ENCODE measurements at places on chromosomes 1 and 21.
A peak's percentile ranks its signal among the peaks of the same experiment; 100 is the strongest.

DNA sequence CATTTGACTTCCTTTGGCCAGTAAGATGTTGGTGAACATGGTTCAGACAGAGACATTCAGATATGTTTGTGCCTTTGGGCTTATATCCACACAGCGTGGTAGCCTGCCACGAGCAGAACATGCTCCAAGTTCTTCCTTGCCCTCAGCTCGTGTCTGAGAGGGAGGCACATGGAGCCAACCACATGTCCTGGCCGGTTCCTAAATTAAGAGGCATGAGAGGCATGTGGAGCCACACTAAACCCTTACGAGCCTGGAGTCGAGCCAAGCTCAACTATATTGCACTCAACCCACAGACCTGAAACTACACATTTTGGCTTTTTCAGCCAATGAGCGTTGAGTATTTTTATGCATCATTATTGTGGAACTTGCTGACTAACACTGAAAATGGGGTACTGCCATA is 133.7 kb upstream of the KCNK1 start:
- no peak for DNase-seq

- no peak for DNase-seq
Observed at GRCh38 chr1:154578058-154578418, 10.5 kb downstream of the CHRNB2 start.

DNA sequence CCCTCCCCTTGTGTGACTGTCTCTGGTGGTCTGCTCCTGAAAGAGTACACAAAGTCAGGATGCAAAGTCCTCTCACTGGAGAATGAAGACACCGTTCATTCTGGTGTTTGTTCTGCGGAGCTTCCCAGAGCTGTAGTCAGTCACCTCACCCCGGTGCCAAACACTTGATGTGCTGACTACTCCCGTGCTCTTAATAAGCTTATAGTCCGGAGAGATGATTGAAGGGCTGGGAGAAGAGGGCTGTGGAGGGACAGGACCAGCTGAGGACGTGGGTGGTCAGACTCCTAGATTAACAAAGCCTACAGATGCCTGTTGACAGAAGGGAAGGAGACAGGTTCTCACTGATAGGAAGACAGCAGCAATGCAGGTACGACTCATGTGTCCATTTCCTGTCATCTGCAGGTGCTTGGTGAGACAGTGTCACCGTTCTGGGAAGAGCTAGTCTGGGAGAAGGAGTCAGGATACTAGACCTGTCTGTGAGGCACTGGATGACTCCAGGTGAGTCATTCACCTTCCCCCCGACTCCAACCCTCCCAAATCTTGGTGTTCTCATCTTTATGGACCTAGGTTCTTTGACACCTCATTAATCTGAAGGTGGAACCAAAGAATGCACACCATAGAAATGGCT is 40.4 kb upstream of the LRRN2 start:
- DNase-seq, result no peak

DNA sequence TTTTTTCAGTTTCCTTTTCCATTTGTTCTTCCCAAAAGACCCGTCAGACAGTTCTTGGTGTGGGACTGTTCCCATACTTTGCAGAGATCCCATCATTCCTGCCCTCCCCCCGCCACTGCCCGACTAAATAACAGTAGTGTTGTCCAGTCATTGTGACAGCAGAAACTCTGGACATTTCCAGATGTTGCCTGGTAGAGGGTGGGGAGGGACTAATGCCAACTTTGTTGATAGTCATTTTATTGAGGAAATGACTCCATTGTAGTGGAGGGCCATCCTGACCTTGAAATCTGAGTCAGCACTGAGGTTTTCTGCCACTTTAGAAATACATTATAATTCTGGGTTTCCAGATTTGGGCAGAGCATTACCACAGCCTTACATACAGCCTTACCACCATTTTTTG is 85.4 kb downstream of the CEP350 start:
- no peak for DNase-seq

DNA sequence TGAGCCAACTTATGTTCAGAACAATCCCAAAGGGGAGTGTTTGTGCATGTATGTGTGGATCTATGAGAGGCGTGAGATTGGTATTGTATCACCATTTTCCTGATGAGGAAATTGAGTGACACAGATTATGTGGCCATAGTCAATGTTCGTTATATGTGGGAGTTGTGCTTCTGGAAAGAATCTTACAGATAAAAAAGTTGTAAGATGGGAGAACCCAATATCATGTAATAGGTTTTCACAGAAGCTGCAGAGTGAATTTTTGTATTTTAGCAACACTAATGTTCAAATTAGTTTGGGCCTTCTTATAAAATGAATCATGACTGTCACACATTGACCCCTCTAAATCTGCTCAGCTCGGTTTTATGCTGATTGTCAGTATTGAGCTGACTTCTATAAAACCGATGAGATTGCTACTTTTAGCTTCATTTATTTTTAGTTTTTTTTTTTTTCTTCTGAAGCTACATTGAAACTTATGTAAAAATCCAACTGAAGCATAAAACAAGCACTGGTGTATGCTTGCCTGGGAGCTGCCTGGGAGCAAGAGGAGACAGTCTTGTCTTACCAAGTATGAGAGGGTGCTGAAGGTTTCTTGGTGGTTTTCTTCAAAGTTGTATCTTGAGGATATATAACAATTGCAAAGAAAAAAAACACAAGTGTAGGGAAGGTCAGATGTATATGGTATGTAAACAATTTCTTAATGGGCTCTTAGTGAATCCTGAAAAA is 4.1 kb downstream of the RWDD3 start:
- no peak for DNase-seq

- DNase-seq, result no peak
Observed at GRCh38 chr1:220385158-220385557, 112.9 kb upstream of the RAB3GAP2 start.

GRCh38 chr1:207034208-207034607 is 1.7 kb upstream of the C1orf116 start:
- DNase-seq, result no peak

DNA sequence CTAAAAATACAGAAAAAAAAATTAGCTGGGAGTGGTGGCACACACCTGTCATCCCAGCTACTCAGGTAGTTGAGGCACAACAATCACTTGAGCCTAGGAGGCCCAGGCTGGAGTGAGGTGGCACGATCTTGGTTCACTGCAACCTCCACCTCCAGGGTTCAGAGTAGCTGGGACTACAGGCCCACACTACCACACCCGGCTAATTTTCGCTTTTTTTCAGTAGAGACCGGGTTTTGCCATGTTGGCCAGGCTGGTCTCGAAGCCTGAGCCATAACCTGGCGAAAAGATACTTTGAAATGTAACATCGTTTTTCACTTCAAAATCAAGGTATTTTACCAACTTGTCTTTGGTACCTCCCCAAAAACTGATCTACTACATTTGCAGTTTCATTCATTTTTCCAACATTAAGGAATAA is 6.1 kb downstream of the GAS5 start:
- peak; percentile 59 for DNase-seq

DNA sequence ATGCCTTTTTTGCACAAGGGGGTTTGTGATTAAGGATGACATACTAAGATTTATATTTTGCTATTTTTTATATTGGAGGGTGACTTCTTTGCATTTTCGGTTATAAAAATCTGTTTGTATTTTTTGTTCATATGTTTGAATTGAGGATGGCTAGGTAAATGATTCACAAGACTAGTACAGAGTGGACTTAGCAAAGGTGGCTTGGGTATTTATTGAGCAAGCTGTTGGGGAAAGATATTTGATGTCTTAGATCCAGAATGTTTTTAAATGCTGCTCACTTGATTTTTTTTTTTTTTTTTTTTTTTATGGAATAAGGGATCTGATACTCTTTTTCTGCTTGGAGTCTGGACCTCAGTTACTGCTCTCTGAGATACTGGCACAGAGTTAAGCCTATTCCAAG is 100.6 kb downstream of the DNM3 start:
- DNase-seq, result no peak

- no peak for DNase-seq
Observed at GRCh38 chr1:164780863-164781262, 221.9 kb downstream of the PBX1 start.

GRCh38 chr1:66764994-66765578 is 12.8 kb downstream of the DYNLT5 start:
- peak; percentile 18 for DNase-seq

- DNase-seq, result no peak
Observed at GRCh38 chr1:190001187-190001586, 476.5 kb downstream of the BRINP3 start.

- no peak for DNase-seq
Observed at GRCh38 chr1:196324345-196324744, 283.9 kb downstream of the KCNT2 start.

DNA sequence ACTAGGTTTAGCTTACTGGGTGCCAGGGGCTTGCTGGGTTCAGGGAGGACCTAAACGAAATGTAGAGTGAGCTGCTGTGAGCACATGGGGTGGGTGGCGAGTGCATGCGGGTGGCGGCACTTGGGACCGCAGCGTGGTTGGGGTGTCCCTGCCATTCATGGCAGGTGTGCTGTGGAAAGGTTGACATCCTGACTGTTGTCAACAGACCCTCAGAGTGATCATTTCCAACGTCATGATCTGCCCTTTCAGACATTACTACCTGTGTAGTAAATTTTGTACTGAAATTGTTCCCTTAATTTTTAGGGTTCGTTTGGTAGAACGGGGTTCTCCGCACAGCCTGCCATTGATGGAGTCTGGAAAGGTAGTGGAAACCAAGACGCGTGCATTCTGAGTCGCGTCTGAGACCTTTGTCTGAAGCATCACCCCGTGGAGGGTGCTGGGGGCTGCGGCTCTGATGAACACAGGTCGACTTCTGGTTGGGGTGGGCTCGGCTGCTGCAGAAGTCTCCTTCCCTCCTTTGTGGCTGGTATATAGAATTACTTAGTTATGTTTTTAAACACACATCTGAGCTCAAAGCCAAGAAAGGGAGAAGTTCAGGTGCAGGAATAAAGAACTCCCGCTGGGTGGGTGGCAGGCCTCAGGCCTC is 43.3 kb downstream of the S100B start:
- DNase-seq, result no peak

- DNase-seq, result no peak
Observed at GRCh38 chr1:95308276-95309030, 74.4 kb downstream of the RWDD3 start.

- no peak for DNase-seq
Observed at GRCh38 chr1:13517193-13517812, 3.5 kb upstream of the LRRC38 start.

GRCh38 chr1:23908453-23909341 is 4.5 kb downstream of the CNR2 start:
- DNase-seq, result no peak

DNA sequence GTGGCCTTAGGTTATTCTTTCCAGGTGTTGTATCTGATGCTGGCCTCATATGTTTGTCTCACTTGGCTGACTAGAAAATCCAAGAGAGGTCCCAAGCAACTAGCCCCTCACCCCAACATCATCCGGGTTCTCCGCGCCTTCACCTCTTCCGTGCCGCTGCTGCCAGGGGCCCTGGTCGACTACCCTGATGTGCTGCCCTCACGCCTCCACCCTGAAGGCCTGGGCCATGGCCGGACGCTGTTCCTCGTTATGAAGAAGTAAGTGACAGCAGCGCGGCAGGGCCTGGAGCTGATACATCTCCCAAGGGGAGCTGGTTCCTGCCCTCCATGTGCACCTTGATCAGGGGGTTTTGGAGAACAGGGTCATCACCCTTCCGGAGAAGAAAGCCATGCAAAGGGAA is 11.2 kb downstream of the PINK1 start:
- DNase-seq, result no peak

- DNase-seq, result peak; percentile 84
Observed at GRCh38 chr1:31155216-31155806, 84.4 kb downstream of the NKAIN1 start.

DNA sequence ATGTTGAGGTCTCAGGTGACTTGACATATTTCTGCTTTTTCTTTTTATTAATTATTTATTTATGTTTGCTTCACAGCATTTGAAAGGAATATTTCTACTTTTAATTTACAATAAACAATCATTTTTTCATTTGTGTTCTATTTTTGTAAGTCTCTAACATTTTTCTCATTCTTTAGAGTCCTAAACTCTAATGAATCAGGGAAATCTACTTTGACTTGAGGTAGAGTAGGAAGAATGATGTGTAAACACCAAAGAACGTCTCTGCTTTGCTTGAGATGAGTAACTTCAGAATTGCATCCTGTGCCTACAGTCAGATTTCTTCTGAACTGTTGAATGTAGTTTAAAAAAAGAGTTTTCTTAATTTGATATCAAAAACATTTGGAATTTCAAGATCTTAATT is 65.2 kb downstream of the CNST start:
- no peak for DNase-seq

GRCh38 chr21:42587036-42587435 is 66.4 kb upstream of the PDE9A start:
- DNase-seq, result no peak

DNA sequence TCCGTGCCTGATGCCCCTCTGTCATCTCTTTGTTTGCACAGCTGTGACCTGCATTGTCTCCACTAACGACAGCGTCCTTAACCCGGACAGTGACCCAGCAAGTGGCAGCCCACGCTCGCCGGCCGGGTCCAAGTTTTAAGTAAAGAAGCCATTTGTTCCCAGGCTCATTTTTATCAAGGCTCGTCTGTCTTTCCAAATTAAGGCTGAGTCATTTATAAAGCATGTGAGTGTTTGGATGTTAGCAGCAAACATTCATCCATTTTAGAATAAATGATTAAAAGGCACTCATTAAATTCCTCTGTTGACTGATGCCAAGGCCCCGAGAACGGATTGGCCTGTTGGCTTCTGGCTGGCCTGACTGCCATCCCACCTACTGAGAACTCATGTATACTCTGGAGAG is 514.5 kb downstream of the NPHP4 start:
- DNase-seq, result no peak

GRCh38 chr1:194103516-194104246 is 917.3 kb upstream of the B3GALT2 start:
- DNase-seq, result no peak

DNA sequence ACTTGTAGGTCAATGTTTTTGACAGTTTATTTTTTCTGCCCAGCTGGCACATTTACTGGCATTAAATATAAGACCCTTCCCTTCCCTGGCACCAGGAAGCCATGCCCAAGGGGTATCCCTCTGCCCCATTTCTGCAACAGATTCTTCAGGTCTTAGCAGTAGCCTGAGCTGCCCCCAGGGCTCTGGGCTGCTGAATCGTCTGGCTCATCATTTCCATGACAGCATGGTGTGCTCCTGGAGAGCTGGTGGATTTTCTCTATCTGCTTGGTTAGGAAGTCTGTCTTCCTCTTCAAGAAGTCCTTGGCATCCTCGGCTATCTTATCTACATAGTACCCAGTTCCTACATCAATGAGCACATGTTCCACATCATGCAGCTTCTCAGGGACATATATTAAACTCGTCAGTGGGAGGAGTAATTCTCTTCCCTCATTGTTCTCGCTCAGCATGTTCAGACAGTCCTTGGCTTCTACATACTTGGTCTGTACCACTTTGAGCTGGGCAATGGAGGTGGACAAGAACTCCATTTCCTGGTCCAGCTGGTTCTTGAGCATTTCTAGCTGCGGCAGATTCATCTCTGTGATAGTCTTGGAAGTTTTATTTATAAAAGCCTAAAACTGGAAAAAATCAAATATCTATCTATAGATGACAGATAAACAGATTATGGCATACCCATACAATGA is 23.5 kb downstream of the MIA3 start:
- DNase-seq, result no peak

- DNase-seq, result no peak
Observed at GRCh38 chr1:111719135-111719534, 20.1 kb downstream of the INKA2 start.

All from Caco-2 (cell line).